ENCODE measurements at places on chromosomes 5 and 9.

DNA sequence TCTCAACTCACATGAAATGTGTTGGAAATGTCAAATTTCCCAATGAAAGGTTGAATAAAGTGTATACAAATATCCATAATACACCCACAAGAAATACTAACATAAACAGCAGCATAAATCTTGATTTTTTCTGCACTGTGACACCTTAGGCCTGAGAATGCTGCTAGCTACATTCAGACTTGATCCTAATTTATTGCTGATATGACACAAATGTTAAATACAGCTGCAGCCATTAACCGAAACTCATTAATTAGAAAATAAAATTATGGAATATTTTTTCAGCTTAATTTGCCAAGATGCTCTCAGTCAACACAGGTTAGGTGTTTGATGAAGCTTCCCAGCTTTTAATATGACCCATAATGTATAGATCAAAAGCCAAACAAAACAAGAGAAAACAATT is 914.3 kb upstream of the C9orf72 start:
- no peak for DNase-seq

- no peak for DNase-seq
Observed at GRCh38 chr9:121350993-121351561, 19.0 kb downstream of the STOM start.

DNA sequence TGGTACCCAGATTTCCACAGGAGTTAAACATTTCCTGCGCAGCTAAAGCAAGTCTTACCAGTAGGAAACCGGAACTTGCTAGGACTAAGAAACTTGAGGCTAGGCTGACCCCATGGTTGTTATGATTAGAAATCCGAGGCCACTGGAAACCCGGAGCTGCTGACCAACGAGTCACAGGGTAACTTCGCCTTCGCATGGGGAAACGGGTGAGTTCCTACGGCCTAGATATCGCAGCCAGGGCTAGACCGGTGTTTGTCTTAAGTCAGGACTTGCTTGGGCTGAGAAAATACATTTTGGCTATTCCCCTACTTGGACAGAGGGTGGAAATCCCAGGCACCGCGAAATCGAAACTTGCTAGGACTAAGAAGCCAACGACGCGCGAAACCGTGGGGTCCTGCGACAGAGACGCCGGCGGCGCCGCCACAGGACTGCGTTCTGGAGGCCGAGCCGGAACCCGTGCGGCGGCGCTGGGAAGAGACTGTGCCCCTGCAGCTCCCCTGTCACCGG is 1.6 kb upstream of the ANXA2R start:
- peak; percentile 65 for DNase-seq

DNA sequence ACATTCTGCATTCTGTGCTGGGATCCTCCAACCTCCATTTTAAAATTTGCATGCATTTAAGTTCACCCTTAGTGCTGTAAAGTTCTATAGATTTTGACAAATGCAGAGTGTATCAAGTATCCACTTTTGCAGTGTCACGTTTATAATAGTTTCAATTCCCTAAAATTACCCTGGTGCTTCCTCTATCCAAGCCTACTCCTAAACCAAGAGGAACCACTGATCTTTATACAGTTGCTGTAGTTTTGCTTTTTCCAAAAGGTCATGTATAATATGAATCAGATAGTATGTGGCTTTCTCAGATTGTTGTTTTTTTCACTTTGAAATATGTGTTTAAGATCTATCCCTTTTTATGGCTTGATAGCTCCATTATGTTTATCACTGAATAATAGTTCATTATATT is 468.4 kb upstream of the CDH6 start:
- DNase-seq, result no peak

GRCh38 chr5:74639807-74640449 is 600 bp downstream of the ENC1 start:
- peak; percentile 67 for DNase-seq

DNA sequence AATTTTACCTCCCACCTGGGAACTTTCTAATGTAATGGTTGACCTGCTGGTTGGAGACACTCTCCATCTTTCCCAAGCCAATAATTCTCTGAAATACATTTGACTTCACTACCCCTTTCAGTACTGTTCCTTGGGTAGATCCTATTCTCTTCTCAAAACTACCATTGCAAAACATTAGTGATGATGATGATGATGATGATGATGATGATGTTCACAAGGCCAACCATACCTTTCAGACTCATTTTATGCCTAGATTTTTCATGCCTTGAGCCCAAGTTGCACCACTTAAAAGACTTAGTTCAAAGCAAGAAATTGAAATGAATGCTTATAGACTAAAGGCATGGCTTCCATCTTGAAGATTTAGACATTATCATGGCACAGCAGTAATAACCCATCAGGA is 1141.1 kb upstream of the DMAC1 start:
- DNase-seq, result no peak

DNA sequence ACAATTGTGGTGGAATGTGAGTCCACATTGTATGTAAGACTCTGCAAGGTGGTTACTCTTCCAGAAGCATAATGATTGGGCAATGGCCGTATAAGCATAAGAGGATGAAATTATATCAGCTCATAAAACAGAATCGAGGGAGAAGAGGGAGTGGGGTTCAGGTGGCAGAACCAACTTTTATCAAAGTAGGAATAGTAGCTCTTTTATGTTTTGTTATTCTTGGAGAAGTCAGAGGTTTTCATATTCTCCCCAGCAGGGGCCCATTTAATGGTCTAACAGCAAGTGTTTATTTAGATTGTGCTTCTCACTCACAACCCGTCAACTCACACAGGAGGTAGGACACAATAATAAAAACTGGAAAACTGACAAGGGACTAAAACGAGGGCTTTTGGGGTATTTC is 291.3 kb upstream of the CD180 start:
- DNase-seq, result no peak

DNA sequence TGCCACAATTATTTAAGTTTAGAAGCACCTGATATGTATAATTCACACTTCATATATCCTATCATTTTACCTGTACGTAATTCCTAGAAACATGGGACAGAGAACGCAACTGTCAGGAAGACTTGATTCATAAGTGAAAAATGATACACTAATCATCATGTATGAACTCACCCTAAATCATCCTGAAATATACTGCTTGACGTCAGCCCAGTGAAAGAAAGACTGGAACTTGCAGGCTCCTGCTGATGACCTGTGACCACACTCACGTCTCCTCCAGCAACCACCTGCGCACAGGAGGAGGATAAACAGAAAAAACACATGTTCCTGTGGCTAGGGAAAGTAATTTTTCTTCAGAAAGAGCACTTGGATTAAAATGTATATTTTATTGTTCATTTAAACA is 169.7 kb downstream of the MPDZ start:
- DNase-seq, result no peak

- no peak for DNase-seq
Observed at GRCh38 chr9:27800692-27801370, 227.6 kb upstream of the C9orf72 start.

GRCh38 chr5:72954389-72954788 is 1.5 kb upstream of the FCHO2 start:
- no peak for DNase-seq

DNA sequence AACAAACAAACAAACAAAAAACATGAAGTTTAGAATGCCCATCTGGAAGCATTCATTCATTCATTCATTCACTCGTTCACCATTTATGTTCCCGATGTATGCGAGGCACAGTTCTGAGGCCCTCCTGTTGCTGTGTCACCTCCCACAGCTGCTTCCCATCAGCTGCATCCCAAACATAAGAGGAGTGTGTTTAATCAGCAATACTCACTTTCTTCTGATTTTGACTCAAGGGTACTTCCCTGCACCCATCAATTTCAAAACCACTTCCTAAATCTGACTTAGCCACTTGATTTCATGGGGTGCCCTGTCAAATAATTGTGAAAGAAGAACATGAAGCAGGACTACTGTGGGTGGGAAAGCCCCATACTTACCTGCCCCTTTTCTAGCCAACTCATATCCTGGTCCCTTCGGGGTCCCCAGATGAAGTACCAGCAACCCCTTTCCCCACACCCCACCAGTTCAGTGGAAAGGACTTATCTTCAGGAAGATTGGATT is 128.0 kb upstream of the IL12B start:
- no peak for DNase-seq

GRCh38 chr9:129185402-129185801 is 7.3 kb upstream of the IER5L start:
- no peak for DNase-seq

GRCh38 chr9:68454579-68455334 is 85.9 kb downstream of the TMEM252 start:
- DNase-seq, result no peak

DNA sequence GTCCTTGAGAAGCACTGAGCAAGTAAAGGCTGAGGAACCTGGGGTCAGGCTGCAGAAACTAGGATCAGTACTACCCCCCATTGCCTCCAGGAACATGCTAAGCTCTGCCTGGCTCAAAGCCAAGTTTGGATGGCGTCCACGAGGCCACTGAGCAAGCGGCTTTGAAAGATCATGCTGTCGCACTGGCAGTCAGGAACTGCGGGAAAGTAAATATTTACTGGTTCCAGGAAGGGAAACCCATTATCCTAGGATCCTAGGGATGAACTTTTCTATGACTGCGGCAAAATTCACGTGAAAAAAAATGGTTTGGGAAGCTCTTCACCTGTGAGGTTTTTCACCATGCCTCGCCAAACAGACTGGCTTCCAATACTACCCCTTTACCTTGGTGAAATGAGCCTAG is 75.3 kb upstream of the PJA2 start:
- DNase-seq, result no peak

GRCh38 chr5:106661866-106662265 is 1008.9 kb downstream of the EFNA5 start:
- no peak for DNase-seq

- DNase-seq, result no peak
Observed at GRCh38 chr9:110919609-110920008, 118.7 kb downstream of the LPAR1 start.

GRCh38 chr5:80784451-80784850 is 129.7 kb upstream of the DHFR start:
- DNase-seq, result no peak

DNA sequence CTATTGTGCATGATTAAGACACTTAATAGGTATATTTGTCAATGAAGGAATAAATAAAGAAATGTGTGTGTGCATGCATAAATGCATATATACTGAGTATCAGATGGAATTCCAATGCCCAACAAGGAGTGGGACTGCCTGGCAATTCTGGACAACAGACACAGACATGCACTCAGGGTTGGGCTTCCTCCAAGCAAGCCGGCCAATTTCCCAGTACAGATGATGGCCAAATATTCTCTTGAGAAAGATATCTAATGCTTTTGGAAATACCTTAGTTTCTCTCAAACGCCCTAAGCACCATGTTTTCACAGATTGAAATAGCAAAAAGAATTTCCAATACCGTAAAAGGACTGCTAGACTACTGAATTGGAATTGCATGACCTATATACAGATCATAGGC is 11.1 kb downstream of the FTMT start:
- DNase-seq, result no peak

DNA sequence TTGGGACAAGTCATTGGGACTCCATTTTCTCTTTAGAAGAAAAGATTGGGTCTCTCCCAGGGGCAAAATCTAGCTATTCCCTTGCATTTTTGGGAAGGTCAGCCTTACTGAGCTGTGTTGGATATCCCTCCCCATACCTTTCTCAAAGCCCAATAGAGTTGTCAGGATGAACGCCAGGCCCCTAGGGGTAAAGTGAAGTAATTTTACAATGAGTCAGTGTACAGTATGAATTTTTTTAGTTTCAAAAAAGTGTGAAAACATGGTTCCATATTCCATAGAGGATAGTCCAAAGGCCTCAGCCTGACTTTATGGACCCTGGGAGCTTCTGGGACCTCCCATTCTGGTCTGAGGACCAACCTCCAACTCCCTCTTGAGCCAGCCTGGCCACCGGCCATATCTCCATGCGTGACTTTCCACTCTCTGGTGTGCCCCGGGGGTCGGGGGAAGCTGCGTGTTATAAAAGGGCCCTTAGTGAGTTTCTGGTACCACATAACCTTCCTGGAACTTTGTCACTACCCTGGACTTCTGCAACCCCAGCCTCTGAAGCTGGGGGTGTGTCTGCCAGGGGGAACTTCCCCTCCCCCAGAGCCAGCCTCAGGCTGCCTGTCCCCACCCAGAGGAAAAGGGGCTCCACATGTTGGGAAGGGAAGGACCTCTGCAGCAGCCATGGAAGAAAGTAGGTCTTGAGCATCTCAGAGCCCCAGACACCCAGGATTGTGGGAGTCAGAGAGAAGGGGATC is 52.4 kb upstream of the SYNPO start:
- no peak for DNase-seq

DNA sequence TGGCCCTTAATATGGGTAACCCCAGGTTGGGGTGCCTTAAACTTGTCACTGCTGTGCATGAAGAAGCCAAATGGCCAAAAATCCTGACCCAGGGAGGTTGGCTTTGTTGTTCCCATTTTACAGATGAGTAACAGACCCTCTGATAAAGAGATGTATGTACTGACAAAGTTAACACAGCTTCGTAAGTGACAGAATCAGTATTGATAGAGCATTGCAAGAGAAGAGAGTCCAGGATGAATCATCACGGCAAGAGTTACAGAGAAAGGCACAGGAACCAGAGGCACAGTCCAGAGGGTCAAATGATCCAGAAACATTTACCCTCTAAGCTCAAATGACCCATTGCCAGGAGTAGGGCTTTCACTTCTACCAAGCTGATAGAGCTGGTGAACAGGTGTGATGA is 103.8 kb upstream of the SMC2 start:
- DNase-seq, result no peak

DNA sequence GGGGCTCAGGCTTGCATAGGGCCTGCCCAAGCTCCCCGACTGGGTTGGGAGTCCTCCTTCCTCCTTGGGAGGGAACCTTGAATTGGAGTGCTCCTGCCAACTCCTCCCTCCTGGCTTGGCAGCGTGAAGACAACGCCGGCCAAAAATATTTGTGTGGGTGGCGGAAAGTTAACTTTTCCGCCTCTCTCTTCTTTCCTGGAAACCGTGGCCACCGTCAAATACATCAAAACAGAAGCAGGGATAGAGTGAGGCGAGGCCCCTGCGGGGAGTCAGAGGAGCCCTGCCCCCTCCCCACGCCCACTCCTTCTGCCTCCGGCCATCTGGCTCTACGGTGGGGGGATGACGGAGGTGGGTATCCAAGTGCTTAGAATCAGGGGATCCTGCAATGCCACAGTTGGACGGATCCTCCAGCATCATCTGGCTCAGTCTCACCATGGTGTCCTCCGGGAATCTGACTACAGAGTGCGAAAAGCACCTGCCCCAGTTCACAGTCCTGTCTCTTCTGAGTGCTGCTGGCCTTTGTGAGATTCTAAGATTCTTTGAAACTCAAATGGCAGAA is 25.2 kb upstream of the SYNPO start:
- DNase-seq, result no peak

GRCh38 chr9:135214054-135214640 is 126.7 kb downstream of the OLFM1 start:
- no peak for DNase-seq

GRCh38 chr9:21336457-21336856 is 1.3 kb upstream of the KLHL9 start:
- DNase-seq, result peak; percentile 21

All from OCI-LY7 (cell line).